ENCODE measurements at places on chromosomes 6 and 20.
A peak's percentile ranks its signal among the peaks of the same experiment; 100 is the strongest.

- no peak for DNase-seq
These were observed 409.9 kb upstream of the MARCKS start for GRCh38 chr6:113447088-113447831.

DNA sequence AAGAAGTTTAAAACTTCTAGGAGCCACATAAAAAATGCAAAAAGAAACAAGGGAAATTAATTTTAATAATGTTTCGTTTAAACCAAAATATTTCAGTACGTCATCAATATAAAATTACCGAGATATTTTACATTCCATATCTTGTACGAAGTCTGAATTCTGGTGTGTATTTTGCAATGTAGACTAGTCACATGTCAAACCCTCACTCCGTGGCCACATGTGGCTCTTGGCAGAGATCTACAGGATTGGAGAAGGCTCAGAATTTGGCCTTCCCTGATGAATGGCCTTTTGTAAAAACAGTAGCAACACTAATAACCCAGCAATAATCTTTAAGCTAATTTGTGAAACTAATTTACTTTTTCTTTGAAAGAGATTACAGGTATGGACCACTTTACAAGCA is 217.1 kb downstream of the PRL start:
- DNase-seq: no peak

DNA sequence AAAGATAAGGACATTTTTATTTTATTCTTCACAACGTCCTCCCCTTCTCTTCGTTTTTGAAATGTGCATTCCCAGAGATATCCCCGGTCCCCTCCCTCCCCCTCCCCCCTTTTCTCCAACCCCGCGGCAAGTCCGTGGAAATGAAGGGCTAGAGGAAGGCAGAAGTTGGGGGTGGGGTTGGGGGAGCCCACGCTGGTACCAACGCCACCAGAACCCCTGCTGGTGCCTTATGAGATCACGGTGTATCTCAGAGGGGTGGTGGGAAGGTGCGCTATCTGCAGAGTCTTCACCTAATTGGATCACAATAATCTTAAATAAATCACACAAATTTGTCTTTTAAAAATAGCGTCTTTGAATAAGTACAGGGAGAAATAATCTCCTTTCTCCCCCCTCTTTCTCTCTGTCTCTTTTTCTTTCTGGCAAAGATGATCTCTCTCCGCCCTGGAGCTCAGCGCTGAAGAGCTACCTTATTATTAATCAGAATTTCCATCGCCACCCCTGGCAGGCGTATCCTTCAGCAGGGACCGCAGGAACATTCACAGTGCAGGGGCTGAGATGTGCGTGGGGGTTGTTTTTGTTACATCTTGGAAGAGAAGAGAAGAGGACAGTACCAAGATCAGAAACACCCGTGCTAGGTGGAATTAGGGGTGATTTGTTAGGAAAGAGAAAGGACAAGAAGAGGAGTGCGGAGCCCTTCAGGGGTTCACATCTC is 915 bp downstream of the CLVS2 start:
- DNase-seq: no peak

DNA sequence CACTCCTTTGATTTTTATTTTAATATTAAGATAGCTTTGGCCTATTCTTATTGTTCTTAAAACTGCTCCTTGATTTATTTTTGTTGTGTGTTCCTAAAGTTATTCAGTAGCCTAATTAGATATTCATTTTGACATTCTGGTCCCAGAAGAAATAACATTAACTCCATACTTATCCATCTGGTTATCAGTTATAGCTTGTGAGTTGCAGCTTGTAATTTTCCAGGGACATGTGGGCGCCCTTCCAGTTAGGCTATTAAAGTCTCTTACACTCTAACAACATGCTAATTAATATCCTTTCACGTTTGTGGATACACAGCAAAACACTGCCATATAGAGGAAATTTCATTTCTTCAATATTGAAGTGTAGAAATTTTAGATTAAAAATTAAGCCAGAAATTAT is 987.5 kb downstream of the HACE1 start:
- no peak for DNase-seq

GRCh38 chr6:92195796-92196195 is 1223.6 kb downstream of the EPHA7 start:
- DNase-seq: no peak

DNA sequence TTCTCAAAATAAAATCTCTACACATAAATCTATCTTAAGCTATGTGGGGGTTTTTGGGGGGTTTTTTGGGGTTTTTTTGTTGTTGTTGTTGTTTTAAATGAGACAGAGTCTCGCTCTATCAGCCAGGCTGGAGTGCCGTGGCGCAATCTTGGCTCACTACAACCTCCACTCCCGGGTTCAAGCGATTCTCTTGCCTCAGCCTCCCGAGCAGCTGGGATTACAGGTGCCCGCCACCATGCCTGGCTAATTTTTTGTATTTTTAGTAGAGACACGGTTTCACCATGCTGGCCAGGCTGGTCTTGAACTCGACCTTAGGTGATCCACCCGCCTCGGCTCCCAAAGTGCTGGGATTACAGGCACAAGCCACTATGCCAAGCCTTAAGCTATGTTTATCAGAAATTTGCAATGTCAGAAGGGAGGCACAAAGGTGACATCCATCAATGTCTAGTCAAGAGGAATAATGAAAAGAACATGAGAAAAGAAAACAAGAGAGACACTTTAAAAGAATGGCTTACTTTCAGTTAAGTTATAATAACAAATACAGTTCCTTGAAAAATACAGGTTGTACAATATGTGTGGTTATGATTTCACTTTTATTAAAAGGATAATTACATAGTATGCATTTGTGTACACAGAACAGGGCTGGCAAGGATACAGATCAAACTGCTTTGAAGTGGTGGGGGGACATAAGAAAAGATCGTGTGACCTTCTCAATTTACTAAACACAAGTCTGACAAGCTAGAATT is 28.6 kb downstream of the SLC23A2 start:
- DNase-seq: no peak

- DNase-seq: no peak
These were observed 51.3 kb downstream of the ADAT2 start for GRCh38 chr6:143399176-143399575.

DNA sequence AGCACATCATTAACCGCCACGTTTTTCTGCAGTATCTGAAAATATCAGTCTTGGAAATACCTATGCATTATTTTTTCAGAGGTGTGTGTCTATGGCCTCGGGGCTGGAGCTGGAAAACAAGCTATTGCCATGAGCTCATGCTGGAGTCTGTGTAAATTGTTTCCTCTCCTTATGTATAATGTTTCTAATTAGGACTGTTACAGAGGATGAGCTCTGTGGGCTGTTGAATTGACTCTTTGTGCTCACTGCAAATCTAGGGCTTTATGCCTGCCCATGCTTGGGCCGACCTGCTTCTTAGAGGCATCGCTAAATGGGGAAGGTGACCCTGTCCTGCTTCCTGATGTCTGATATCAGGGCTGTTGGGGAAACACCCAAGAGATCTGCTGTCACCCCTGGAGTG is 80.8 kb upstream of the SLC22A16 start:
- no peak for DNase-seq

DNA sequence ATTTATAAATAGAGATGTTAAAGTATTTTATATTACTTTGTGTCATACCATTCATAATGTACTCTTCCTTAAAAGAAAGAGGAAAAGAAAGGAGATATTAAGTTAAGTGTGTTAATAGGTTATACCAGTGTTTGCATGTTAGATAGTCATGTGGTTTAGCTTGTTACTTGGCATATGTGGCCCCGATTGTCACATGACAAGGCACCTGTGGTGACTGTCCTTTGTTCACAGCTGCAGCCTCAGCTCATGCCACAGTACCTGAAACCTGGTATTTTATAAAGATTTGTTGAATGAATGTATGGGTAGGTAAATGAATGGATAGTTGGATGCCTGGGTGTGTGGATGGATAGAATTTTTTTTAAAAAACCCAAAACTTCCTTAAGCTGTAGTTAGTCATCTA is 306.1 kb upstream of the FLRT3 start:
- DNase-seq: no peak

DNA sequence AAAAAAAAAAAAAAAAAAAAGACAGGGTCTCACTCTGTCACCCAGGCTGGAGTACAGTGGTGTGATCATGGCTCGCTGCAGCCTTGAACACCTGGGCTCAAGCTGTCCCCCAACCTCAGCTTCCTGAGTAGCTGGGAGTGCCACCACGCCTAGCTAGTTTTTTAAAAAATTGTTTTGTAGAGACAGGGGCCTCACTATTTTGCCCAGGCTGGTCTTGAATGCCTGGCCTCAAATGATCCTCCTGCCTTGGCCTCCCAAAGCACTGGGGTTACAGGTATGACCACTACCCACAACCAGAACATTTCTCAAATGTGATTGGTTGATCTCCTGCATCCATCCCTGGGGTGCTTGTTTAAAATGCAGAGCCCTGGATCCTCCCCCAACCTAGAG is 5.6 kb upstream of the RBCK1 start:
- no peak for DNase-seq

GRCh38 chr20:50746138-50746940 is 15.0 kb downstream of the PARD6B start:
- peak; percentile 12 for DNase-seq

DNA sequence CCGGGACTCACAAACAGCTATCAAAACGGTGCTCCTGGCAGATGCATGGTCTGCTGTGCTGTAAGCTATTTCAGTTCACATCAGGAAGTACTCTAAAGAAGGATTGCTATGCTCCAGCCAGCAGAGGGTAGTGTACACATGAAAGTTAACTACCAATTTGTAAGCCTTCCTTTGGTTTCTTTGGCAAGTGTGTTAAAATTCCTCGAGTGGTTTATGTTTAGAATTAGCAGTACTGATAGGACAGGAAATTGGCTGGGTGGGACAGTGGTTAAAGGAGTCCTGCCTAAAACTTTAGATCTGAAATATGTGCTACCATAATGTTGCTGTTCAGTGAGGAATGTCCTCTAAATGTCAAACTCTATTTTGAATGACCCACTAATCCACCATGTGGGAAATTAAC is 47.4 kb downstream of the TRMT11 start:
- DNase-seq: no peak

DNA sequence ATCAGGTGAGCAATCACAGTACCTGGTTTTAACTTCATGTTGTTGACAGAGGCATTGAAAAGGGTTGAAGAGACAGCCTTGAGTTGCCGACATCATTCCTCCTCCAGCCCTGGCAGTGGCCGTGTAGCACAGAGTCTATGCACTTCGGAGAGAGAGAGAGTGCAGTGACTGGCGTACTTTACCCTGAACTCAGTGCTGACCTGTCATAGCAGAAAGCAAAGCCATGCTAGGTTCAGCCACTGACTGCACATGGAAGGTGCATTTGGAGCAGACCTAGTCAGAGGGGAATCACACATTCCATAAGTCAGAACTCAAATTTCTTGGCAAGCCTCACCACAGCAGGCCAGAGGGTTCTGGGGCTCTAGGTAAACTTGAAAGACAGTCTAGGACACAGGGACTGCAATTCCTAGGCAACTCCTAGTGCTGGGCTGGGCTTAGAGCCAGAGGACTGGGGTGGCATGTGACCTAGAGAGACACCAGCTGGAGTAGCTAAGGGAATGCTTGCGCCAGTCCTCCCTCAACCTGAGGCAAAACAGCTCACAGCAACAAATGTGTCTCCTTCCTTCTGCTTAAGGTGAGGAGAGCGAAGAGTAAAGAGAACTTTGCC is 69.1 kb downstream of the ELOVL4 start:
- DNase-seq: no peak

- DNase-seq: peak; percentile 75
These were observed 106.8 kb upstream of the SIRPG start for GRCh38 chr20:1764136-1765033.

GRCh38 chr6:27370391-27370790 is 18.2 kb upstream of the ZNF391 start:
- no peak for DNase-seq

DNA sequence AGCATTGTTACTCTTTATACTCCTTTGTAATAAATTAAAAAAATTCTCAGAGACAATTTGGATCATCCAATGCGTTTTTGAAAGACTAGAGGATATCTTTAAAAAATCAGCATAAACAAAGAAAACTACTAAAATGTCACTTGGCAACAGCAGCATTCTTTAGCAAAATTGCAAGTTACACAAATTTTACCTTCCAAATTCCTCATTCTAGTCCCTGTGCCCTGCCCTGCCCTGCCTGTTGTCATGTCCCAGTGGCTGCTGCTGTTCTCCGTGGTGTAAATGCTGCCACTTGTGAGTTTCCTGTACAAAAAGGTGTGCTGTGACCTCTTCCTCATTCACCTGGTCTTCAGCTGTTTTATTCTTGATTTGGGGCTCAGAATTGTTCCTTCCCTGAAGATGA is 83.2 kb downstream of the CDC5L start:
- no peak for DNase-seq

DNA sequence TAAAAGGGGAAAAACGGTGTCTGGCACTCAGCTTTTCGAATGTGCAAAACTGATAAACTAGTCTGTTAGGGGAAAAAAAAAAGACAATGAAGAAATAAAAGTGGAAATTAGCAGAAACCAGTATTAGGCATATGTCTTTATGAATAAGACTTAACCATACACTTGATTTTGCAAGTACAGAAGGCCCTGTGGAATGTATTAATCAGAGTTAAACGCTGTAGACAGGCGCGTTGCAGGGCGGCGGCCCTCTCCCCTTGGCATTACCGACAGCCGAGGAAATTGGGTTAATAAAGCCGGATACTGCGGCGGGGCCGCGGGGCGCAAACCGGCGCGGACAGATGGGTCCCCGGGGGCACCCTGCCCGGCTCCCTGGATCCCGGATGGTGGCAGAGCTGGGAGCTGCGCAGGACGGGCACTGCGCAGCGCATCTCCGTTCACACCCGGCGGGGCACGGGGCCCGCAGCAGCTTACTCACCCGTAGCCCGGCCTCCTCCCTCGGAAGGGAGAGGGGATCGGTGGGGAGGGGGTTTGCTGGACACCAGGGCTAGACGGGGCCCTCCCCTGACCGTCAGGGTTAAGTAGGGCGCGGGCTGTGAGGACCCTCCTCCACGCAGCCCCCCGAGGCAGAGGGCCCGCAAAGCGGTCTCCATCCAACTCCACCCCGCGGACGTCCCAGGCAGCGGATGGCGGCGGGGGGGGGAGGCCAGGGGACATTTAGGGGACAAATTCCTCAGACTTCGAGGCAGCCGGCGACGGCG is 2.0 kb downstream of the BHLHE23 start:
- peak; percentile 26 for DNase-seq

GRCh38 chr6:23325065-23325464 is 755.7 kb downstream of the HDGFL1 start:
- DNase-seq: no peak

- no peak for DNase-seq
These were observed 14.4 kb downstream of the RARS2 start for GRCh38 chr6:87575423-87575822.

- DNase-seq: no peak
These were observed 1.7 kb upstream of the ENTPD6 start for GRCh38 chr20:25193843-25194242.

DNA sequence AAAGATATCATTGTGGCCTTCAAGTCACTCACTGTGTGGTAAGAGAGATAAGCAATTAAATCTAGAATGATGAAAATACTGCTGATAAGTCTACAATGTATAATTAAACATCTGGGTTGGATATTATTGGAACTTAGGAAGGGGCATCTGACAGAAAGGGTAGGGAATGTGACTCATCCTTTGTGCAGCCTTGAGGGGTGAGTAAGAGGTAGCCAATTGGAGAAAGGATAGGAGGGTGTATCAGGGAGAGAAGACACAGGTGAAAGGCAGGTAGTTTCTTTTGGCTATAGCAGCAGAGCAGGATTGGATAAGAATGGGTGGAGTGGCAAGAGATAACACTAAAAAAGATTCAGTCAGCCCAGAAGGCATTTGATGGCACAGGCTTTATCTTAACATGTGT is 182.0 kb downstream of the COL21A1 start:
- DNase-seq: no peak
